ENCODE measurements at places on chromosomes 5 and 9. TPM values are rescaled to one million over a fixed set of nuclear protein-coding genes. Genes with fewer than 3 reads are reported as not detected.

The GLRA1 gene
- not detected for total RNA-seq

The RPL7A gene
- 4,992 TPM for total RNA-seq

The GPR151 gene
- not detected for total RNA-seq

The NDUFA8 gene
- total RNA-seq, result 56.7 TPM

The UGT3A1 gene
- not detected for total RNA-seq

The NUTM2G gene
- total RNA-seq, result under 0.01 TPM

The SERF1A gene
- total RNA-seq, result 13.2 TPM

- DNase-seq, result no peak
Observed at GRCh38 chr5:126000507-126000906, 422.7 kb upstream of the GRAMD2B start.

DNA sequence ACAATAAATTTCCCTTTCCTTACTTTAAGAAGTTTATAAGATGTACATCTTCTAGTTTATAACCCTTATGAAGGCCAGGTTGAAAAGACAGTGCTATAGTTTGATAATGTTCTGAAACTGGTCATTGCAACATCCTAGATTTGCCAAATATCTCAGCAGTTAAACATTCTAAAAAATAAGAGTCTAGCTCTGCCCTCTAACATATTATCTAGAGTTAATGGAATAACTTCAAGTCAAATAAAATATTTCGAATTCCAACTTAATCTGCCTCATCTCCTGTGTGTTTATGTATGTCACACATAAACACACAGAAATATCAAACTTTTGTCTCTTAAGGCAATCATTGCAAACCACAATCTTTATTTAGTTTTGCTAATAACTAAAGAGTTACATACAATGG is 796.6 kb downstream of the TLE1 start:
- DNase-seq, result no peak

GRCh38 chr5:132245593-132245992 is 11.9 kb upstream of the PDLIM4 start:
- no peak for DNase-seq

GRCh38 chr5:149381986-149382338 is 2.9 kb upstream of the IL17B start:
- peak; percentile 76 for DNase-seq

DNA sequence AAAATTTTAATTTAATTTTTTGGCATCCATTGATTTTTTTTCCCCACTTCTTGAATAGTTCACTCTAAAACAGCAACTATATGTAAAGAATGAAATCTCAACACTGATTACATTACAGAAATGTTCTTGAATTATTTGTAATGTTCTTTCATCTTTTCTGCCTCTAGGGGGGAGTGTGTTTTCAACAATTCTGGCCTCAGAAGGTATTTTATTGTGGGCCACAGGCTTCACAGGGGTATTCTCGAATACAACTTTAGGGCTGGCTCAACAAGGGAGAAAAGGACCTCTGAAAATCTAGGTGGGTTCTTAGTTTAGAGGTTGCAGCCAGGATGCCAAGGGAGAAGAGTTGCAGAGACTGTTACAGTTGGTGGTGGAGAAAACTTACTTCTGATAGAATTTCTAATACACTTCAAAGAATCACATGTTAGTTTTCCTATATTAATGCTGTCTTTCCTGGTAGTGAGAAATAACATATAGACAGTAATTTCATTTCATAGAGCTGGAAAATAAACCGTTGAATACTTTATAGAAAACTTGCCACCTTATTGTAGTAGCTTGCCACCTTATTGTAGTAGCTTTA is 3.6 kb upstream of the NPR3 start:
- DNase-seq, result no peak

- DNase-seq, result peak; percentile 77
Observed at GRCh38 chr5:143182901-143183820, 220.3 kb downstream of the NR3C1 start.

DNA sequence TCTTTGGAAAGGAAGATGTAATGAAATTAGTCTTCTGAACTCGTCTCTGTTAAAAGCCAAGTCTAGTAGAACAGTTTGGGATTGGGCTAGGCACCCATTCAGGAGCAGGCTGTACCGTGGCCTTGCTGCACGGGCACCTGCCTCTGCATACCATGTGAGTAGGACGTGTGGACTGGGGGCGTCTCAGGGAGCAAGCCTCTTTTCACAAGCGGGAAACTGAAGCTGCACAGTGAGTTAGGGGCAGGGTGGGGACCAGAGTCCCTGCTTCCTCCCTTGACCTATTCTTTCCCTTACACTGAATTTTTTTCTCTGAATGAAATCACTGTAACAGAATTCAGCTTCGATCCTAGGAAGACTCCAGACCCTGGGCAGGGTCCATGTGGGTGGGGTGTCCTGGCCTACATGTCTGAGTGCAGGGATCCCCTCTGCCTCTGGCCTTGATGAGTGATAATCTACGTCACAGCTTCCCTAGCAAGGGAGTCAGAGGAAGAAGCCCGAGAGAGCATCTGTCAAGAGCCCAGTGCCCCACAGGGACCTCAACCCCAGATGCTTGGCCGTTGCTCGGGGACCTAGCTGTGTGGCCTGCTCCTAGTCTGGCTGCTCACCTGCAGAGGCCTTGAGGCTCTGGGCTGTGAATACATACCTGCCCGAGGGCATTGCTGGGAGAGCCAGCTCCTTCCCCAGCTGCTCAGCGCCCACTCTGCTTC is 15.1 kb downstream of the PHF2 start:
- no peak for DNase-seq

GRCh38 chr9:134694714-134695113 is 53.1 kb downstream of the COL5A1 start:
- no peak for DNase-seq

DNA sequence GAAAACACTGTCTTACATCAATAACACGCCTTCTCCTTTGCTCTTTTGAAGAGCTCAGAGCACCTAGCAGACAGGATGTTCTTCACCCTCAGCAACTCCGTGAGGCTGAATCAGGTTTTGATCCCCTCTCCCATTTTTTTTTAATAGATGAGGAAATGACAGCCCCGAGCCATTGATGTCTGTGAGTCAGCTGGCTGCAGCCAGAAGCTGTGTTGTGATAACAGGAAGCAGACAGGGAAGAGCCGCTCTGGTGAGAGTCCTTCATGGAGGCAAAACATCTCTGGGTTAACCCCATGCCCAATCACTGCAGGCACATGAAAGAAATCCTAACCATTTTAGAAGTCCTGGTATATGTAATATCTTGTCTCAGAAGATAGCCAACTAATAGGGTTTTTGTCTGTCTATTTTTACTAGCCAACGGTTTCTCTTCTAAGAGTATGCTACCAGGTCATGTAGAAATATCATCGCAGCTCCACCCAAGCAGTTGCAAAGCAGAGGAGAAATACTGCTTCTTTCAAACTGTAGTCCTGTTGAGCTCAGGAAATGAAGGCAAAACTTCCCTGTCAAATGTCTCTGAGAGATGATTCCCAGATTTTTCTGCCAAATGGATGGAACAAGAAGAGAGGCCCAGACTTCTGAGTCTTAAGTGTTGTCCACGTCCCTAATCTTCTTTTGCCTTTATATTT is 568.9 kb downstream of the CCDC171 start:
- DNase-seq, result peak; percentile 43

DNA sequence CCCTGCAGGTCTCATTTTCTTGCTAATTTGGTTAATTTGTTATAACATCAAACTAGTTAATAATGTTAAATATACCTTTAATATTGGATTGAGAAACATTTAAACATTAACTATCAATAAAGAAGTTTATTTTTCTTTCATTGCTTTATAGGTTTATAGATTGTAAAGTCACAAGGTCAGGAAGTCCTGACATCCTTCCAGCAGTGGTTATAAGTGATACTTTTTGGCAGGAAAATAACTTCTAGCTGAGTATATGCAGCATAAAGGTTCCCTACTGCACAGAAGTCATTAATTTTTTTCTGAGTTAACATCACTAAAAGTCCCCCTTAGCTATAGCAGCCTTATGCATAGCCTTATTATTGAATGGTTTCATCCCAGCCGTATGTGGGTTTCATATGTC is 85.5 kb downstream of the LNPEP start:
- DNase-seq, result no peak

DNA sequence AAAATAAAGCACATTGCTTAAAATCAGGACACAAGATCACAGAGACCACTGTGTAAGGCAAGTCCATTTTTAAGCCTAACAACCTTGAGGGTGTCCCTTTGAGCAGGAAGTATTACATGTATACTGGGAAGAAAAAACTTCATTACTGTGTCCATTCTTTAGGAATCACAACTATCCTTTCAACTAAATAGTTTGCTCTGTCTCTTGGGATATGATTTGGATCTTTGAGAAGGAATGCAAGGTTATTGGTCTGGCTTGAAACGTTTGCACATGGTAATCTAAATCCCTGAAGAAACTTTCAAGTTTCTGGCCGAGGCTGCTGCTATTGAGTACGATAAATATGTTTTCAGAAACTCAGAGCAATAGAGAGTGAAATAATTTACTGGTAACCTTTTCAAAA is 923.0 kb upstream of the SEMA6A start:
- DNase-seq, result no peak

GRCh38 chr5:123382252-123382651 is 41.0 kb downstream of the CEP120 start:
- DNase-seq, result no peak

DNA sequence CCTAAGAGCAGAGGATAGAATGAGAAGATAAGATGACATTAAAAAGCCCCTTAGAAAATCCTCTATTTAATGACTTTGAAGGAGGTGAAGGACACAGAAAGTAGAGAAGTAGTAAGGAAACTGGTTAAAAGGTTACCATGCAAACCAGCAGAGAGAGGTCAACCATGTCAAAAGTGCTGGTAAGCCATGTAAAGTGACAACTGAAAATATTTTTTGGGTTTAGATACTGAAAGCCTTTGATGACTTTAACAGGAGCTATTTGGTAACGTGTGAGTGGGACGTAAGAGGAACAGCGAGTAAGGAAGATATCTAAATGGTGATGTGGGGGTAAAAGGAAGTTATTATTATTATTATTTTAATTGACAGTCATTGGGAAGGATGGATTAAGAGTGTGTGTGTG is 56.9 kb downstream of the MACIR start:
- DNase-seq, result no peak

DNA sequence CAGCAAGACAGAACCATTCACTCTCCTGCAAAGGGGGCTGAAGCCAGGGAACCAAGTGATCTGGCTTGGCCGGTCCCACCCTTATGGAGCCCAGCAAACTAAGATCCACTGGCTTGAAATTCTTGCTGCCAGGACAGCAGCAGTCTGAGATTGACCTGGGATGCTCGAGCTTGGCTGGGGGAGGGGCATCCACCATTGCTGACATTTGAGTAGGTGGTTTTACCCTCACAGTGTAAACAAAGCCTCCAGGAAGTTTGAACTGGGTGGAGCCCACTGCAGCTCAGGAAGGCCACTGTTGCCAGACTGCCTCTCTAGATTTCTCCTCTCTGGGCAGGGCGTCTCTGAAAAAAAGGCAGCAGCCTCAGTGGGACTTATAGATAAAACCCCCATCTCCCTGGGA is 60.5 kb downstream of the TNFSF8 start:
- peak; percentile 31 for DNase-seq

GRCh38 chr5:121350181-121350930 is 501.3 kb upstream of the FTMT start:
- no peak for DNase-seq

DNA sequence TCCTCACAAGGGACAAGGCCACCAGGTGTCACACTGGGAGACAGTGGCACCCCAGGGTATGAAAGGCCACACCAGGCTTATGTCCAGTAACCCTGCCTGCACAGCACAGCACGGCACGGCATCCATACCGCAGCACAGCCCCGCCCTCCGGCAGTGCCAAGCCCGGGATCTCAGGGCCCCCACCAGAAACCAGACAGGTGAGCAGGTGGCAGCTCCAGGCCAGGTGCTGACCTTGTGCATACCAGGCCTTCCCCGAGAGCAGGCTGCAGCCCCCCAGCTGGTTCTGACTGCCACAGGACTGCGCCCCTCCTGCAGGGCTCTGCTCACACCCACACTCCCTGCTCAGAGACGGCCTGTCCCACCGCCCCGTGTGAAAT is 56.5 kb downstream of the ADAMTS2 start:
- no peak for DNase-seq

GRCh38 chr9:101403516-101404285 is 5.0 kb downstream of the ZNF189 start:
- DNase-seq, result no peak

GRCh38 chr5:17443333-17444130 is 54.5 kb upstream of the TAF11L2 start:
- DNase-seq, result peak; percentile 43

DNA sequence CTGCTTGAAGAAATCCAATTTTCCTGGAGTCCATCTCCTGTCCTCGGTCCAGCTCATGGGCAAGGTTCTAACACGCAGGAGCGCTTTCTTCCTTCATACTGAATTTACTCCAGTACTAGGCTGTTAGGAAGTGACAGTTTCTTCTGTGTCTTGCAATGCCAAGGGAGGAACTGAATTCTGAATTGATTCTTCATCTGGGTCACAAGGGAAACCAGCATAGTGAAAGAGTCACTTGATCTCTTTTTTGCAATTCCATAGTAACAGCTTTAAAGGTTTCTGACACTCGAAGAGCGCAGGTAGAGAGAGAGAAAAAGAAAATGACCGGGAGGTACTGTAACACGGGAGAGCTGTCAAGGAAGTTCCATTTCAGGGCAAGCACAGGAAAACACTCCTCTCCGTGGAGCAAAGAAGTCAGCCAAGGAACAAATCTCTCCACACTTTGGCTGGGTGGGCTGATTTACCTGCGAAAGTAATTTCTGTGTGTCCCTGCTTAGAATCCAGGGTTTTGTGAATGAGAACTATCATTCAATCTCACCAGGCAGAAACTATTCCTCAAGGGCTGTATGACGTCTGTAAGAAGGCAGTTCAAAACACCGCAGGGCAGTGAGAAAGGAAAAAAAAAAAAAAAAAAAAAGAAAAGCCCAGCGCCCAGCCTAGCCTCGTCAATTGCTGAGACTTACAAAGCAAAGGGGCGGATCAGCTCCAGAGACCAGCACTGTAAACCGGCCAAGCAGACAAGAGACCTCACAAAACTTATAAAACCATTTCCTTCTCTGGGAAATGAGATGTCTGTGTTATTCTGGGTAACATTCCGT is 617.8 kb downstream of the PDE4D start:
- DNase-seq, result peak; percentile 82

- no peak for DNase-seq
Observed at GRCh38 chr9:38107811-38108304, 38.8 kb upstream of the SHB start.

DNA sequence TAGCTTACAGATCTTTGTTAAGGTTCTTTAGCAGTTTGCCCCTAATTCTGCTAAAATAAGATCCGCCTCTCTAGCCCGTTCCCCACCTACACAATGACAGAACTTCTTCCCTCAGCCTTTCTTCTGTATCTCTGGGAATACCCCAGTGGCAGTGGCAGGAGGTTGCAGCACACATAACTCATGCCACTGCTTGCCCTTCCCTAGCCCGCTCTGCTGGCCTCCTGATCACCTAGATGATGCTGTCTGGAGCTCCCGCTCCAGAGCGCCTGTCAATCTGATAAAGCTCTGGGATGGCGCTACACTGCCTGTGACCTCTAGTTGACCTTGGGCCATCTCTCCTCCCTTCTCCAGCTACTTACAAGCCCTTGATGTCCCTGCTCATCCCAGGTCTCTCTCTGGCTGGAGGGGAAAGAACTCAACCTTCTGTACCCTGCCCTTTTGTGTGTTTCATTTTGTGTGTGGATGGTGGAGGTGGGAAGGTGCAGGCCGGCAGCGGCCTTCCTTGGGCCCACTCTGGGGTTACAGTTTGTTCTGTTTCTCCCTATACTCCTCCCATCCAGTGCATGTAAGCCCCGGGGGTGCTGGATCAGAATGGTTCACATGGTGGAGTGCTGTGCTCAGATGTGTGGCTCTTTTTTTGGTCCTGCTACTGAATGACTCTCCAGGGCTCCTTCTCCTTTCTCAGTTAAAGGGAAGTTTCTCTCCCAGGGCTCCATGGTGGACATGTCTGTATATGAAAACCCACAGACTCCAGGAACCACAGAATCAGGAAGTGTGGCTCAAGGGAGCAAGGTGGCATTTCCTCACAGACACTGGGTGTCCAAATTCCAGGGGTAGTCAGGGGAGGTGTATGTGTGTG is 29.1 kb downstream of the MTX3 start:
- DNase-seq, result peak; percentile 16

Measured in Daoy (cell line).